Stimulated activated CD8-positive, alpha-beta memory T cell treated with anti-CD3 and anti-CD28 coated beads, Interleukin-4, amount 100 ng/mL, for 24 hours (primary cell): ENCODE measurements at places on chromosomes 1 and 21.

- DNase-seq: no peak
Observed at GRCh38 chr1:188778578-188778977, 1699.1 kb downstream of the BRINP3 start.

DNA sequence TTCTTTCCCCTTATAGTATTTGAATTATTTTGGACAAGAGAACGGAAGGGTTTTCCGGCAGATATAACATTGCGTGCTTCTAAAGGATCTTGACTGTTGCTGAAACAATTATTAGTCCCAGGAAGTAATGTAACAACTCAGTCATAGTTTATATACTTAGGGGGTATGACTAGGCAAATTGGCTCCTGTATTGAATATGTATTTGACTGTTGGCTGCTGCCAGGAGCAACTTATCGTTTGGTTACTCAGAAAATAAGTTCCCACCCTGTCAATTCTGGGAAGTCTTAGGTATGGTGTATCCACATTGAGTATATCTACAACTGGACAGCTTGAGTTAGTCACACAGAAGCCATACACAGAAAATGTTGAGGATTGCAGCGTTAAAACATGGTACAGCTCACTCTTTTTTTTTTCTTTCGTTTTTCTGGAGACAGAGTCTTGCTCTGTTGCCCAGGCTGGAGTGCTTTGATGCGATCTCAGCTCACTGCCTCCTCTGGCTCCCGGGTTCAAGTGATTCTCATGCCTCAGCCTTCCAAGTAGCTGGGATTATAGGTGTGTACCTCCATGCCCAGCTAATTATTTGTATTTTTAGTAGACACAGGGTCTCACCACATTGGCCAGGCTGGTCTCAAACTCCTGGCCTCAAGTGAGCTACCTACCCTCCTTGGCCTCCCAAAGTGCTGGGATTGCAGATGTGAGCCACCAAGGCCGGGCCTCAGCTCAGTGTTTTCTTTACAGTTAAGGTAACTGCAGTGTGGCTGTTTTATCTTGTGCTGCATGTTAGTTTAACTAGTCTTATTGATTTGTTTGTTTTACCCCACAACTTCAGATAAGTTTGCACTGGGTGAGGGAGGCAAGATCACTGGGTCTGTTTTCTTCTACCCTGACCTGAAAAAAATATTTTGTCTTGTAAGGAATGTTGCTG, 10.2 kb downstream of the SMAP2 start:
- no peak for DNase-seq

DNA sequence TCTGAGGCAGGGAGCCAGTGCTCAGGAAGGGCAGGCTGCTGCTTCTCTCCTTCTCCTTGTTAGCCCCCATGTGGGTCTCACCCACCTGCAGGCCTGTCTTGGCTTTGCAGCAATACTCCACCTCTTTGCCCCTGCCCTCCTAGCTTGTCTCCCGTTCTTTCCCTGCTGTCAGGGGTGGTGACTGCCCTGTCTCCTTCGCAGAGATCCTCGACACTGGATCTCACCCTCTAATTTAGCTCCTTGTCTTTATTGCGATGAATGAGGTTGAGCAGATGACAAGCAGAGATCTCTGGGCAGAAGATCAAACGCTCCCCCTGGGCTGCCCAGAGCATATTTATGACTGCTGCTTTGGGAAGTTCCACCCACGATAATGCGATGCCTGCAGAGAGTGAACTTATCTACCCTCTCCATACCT, 199.2 kb downstream of the ROR1 start:
- no peak for DNase-seq

GRCh38 chr21:29382030-29382654, 83.4 kb downstream of the BACH1 start:
- no peak for DNase-seq

GRCh38 chr1:66300972-66301451, 232.9 kb upstream of the SGIP1 start:
- no peak for DNase-seq

- no peak for DNase-seq
Observed at GRCh38 chr1:115336741-115337140, 1.3 kb downstream of the NGF start.

- no peak for DNase-seq
Observed at GRCh38 chr1:117608115-117608615, 2.3 kb downstream of the TENT5C start.

GRCh38 chr1:221664253-221664652, 77.6 kb downstream of the DUSP10 start:
- DNase-seq: no peak

DNA sequence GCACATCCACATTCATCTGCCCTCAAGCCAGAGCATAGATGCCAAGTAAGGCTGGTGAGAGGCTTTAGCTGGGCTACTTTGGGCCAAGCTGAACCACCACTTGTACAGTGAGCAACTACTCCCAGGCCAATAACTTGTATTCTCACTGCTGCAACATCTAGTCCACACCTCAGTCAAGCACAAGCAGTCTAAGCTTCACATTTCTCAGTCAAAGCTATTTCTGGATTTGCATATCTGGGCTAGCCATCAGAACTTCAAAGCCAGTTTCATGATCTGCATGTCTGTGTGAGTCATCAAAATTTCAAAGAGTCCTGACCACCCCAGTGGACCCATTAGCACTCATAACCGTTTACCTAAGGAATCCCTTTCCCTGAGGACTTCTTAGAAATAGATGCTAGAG, 77.7 kb upstream of the DIRAS3 start:
- no peak for DNase-seq

- no peak for DNase-seq
Observed at GRCh38 chr1:46714976-46715375, 3.9 kb downstream of the EFCAB14 start.

DNA sequence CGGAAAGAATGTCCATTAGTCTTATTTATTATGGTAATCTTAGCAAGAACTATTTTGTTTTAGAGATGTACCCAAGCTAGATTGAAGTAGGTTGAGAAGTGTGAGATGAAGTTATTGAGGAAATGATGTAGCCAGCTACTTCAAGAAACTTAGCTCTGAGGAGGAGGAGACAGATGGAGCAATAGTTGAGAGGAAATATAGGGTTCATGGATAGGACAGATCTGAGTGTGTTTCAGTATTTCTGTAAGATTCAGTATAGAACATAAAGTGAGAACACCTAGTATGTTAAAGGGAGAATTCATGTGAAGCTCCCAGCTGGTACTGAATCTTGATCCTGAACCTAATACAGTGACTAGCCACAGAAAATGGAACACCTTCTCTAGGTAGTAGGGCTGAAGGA, 28.9 kb downstream of the TSNAX start:
- no peak for DNase-seq

- DNase-seq: no peak
Observed at GRCh38 chr21:42991992-42992740, 17.8 kb downstream of the PKNOX1 start.

- DNase-seq: no peak
Observed at GRCh38 chr1:207581496-207582153, 63.3 kb upstream of the CR1L start.

- no peak for DNase-seq
Observed at GRCh38 chr1:209526137-209526536, 57.4 kb upstream of the CAMK1G start.
